ENCODE measurements at places on chromosomes 7 and 10.

DNA sequence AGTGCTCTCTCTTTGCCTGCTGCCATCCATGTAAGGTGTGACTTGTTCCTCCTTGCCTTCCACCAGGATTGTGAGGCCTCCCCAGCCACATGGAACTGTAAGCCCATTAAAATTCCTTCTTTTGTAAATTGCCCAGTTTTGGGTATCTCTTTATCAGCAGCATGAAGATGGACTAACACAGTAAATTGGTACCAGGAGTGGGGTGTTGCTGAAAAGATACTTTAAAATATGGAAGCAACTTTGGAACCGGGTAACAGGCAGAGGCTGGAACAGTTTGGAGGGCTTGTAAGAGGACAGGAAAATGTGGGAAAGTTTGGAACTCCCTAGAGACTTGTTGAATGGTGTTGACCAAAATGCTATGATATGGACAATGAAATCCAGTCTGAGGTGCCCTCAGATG is 63.8 kb upstream of the PPP1R9A start:
- no peak overlapping the region for H3K4me3 ChIP-seq
- DNase-seq: no peak
- H3K27me3 ChIP-seq: no peaks in the 10 kb centered on the region
- no peak overlapping the region for H3K27ac ChIP-seq

DNA sequence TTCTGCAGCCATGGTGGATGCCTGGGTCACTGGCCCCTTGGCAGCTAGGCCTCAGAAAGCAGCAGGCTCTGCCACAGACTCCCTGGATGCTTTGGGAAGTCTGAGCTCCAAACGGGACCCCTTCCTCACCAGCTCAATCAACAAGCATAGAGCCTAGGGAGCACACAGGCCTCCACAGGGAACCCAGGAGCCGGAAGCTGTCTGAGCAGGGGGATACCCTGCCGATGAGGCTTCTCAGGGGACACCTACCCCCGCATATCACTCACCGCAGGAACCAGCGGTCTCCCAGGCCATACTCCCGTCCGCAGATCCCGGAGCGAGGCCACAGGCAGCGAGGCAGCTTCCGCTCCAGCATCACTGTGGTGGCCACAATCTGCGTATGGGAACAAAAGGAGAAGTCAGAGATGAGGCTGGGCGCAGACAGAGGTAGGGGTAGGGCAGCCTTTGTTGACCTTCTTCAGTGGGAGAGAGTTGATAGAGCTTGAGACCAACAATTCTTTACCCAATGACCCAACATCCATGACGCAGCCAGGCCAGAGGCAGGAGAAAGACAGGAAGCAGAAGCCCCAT is 13.4 kb downstream of the TRPV6 start:
- peaks cover 40% of the 10 kb centered on the region for H3K36me3 ChIP-seq
- no peak overlapping the region for H3K27ac ChIP-seq
- H3K4me1 ChIP-seq: no peaks in the 10 kb centered on the region
- no peak overlapping the region for H3K4me3 ChIP-seq
- H3K27me3 ChIP-seq: peaks cover 4% of the 10 kb centered on the region

DNA sequence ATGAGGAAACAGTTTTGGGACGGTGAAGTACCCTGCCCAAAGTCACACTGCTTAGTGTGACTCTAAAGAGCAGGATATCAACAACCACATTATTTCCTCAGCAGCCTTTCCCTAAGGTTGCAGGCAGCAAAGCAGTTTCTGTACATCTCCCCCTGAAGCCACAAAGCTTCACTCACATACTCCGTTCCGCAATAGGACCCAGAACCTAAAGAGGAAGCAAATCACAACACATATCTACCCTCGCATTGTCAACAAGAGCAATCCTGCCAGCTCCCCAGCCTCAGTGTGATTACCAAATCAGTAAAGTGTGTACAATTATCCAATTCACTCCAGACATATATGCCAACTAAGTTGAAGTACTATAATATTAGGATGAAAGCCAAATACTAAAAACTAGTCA is 30.8 kb downstream of the VAX1 start:
- no peak overlapping the region for H3K27ac ChIP-seq
- DNase-seq: no peak
- H3K4me1 ChIP-seq: no peaks in the 10 kb centered on the region
- H3K4me3 ChIP-seq: no peak overlapping the region

DNA sequence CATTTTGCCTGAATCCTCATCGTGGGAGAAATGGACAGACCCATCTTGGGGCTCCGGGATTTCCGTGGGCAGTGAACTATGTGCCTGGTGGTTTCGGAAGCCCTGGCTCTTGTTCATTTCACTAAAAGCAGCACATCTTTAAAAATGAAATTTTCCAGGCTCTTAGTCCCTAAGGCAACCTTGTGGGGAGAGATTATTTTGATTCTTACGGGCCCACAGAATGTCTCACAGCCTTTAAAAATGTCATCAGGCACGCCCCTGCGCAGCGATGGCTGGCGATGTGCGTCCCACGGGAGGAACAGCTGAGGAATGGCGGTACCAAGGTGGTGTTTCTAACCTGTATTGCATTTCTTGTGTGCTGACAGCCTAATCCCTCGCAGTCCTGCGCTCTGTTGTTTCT is 189.7 kb downstream of the CCDC3 start:
- DNase-seq: no peak
- no peak overlapping the region for H3K27ac ChIP-seq
- no peak overlapping the region for H3K4me3 ChIP-seq
- H3K4me1 ChIP-seq: no peaks in the 10 kb centered on the region

DNA sequence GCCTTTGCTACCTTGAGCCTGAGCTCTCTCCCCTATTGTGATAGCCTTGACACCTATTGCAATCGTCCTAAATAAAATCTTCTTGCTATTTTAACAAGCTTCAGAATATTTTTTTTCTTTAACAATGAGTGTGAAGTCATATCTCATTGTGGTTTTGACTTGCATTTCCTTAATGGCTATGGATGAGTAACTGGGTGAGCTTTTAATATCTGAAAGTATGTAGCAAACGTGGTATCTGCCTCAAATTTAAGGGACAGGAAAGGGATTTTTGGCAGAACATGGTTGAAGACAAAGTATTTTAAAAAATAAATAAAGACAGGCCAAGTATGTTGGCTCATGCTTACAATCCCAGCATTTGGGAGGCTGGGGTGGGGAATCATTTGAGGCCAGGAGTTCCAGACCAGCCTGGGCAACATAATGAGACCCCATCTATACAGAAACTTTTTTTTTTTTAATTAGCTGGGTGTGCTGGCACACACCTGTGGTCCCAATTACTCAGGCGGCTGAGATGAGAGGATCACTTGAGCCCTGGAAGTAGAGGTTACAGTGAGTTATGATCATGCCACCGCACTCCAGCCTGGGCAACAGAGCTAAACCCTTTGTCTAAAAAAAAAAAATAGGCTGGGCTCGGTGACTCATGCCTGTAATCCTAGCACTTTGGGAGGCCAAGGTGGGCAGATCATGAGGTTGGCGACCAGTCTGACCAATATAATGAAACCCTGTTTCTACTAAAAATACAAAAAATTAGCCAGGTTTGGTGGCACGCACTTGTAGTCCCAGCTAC is 319.3 kb upstream of the NRP1 start:
- no peaks in the 10 kb centered on the region for H3K4me1 ChIP-seq
- no peak overlapping the region for H3K27ac ChIP-seq
- H3K27me3 ChIP-seq: no peaks in the 10 kb centered on the region
- DNase-seq: no peak
- no peak overlapping the region for H3K4me3 ChIP-seq

GRCh38 chr7:103887050-103887449 is 102.4 kb downstream of the RELN start:
- no peak overlapping the region for H3K4me3 ChIP-seq
- H3K4me1 ChIP-seq: no peaks in the 10 kb centered on the region
- H3K36me3 ChIP-seq: no peaks in the 10 kb centered on the region

- H3K27ac ChIP-seq: no peak overlapping the region
- H3K27me3 ChIP-seq: peaks cover 3% of the 10 kb centered on the region
- peaks cover 10% of the 10 kb centered on the region for H3K4me1 ChIP-seq
- DNase-seq: no peak
- no peak overlapping the region for H3K4me3 ChIP-seq
These were observed 77.0 kb upstream of the FAM20C start for GRCh38 chr7:115274-115911.

- H3K27ac ChIP-seq: no peak overlapping the region
- H3K36me3 ChIP-seq: no peaks in the 10 kb centered on the region
- no peak overlapping the region for H3K4me3 ChIP-seq
- no peaks in the 10 kb centered on the region for H3K27me3 ChIP-seq
- H3K4me1 ChIP-seq: no peaks in the 10 kb centered on the region
These were observed 18.7 kb downstream of the GRID1 start for GRCh38 chr10:86347856-86348255.

- no peak overlapping the region for H3K27ac ChIP-seq
- peaks cover 10% of the 10 kb centered on the region for H3K4me1 ChIP-seq
- no peak overlapping the region for H3K4me3 ChIP-seq
- DNase-seq: no peak
These were observed 4.5 kb upstream of the SEMA3D start for GRCh38 chr7:85191383-85191782.

DNA sequence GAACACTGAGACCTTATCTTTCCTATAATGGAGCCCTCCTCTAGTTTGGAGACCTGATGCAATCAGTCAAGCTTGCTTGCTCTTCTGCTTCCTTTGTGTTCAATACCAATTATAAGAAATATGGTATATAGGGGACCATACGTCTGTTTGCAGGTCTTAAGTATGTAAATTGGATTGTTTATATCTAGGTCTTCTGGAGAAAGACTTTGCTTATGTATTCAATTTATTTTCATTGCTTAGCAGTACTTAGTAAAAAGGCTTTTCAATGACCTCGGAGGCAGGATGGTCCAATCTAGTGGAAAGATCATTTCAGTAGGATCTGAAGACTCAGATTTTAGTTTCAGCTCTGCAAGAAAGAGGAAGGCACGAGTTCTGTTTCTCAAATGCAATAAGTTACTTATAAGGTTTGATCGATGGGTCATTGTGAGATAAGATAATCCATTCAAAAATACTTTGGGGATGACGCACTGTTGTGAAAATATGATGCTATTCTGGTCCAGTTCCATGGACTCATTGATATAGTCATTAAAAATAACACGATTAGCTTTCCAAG is 571.6 kb downstream of the SH2D4B start:
- no peak overlapping the region for H3K27ac ChIP-seq
- H3K4me3 ChIP-seq: no peak overlapping the region
- H3K4me1 ChIP-seq: no peaks in the 10 kb centered on the region
- no peak for DNase-seq

DNA sequence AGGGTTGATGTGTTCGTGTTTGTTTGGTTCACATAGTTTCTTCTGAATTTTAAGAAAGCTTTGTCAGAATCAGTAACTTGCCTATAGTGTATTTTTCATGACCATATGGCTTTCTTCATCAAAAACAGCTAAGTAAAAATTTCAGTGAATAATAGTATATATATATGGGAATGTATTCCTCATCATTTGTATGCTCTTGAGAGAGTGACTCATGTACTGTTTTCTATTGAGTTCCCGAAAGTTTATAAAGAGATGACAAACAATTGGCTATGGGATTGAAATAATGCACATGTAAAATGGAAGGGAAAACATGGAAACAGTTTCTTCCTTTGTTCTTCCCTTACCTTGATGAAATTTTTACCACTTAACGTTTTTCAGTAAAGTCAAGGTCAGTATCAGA is 56.4 kb downstream of the KAT6B start:
- no peak overlapping the region for H3K4me3 ChIP-seq
- DNase-seq: no peak
- H3K27ac ChIP-seq: no peak overlapping the region
- no peaks in the 10 kb centered on the region for H3K27me3 ChIP-seq
- H3K36me3 ChIP-seq: no peaks in the 10 kb centered on the region

- no peak overlapping the region for H3K27ac ChIP-seq
- H3K4me3 ChIP-seq: no peak overlapping the region
- no peaks in the 10 kb centered on the region for H3K27me3 ChIP-seq
- H3K4me1 ChIP-seq: no peaks in the 10 kb centered on the region
- no peaks in the 10 kb centered on the region for H3K36me3 ChIP-seq
These were observed 550.6 kb upstream of the SEMA3D start for GRCh38 chr7:85737426-85737825.

DNA sequence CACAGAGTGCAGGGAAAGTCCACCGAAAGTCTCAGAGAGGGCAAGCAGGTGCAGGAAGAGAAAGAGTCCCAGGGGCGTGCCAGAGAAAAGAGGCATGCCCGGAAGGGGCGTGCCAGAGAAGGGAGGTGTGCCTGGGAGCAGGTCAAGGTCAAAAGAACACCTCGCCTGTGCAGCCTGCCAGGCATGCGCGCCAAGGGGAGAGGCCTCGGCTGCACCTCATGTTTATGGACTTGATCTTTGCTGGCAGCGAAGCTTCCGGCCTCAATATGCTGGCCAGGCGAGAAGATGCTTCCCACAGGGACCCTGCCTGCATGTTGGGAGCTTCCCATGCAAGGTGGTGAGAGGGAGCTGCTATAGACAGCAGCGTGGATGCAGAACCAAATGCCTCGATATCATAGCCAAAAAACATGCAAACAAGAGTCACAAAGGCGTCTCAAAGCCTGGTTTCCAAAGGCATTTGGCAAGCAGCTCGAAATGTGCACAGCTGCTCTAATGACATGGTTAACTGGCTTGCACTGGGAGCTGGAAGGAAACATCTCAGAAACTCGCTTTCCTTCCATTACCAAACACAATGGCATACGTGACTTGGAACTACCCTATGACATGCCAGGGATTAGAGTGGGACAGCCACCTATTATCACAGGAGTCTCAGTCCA is 192.5 kb upstream of the PPP2R2D start:
- DNase-seq: no peak
- H3K36me3 ChIP-seq: no peaks in the 10 kb centered on the region
- no peak overlapping the region for H3K4me3 ChIP-seq
- no peak overlapping the region for H3K27ac ChIP-seq
- no peaks in the 10 kb centered on the region for H3K4me1 ChIP-seq

- no peaks in the 10 kb centered on the region for H3K27me3 ChIP-seq
- DNase-seq: no peak
- no peaks in the 10 kb centered on the region for H3K36me3 ChIP-seq
- H3K27ac ChIP-seq: no peak overlapping the region
- no peaks in the 10 kb centered on the region for H3K4me1 ChIP-seq
These were observed 153.9 kb downstream of the CDH23 start for GRCh38 chr10:71550628-71551027.

- DNase-seq: no peak
- no peaks in the 10 kb centered on the region for H3K36me3 ChIP-seq
- peaks cover 25% of the 10 kb centered on the region for H3K4me1 ChIP-seq
- no peak overlapping the region for H3K4me3 ChIP-seq
These were observed 80.8 kb downstream of the PTPRE start for GRCh38 chr10:127987467-127988380.

DNA sequence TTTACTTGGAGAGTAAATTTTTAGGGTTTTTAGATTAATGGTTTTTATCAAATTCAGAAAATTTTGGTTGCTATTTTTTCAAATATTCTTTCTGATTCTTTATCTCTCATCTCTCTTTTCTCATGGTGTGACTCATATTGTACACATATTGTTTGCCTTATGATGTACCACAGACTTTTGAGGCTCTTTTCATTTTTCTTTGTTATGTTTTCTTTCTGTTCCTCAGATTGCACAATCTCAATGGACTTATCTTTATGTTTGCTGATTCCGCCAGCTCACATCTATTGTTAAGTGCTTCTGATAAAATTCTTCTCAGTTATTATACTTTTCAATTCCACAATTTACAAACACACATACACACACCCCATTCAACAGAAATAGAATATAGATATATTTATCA is 168.2 kb upstream of the IGFBP3 start:
- H3K36me3 ChIP-seq: no peaks in the 10 kb centered on the region
- H3K27me3 ChIP-seq: no peaks in the 10 kb centered on the region
- no peak overlapping the region for H3K27ac ChIP-seq
- no peak overlapping the region for H3K4me3 ChIP-seq
- DNase-seq: no peak

- H3K4me3 ChIP-seq: no peak overlapping the region
- no peak for DNase-seq
- H3K27ac ChIP-seq: no peak overlapping the region
- no peaks in the 10 kb centered on the region for H3K4me1 ChIP-seq
- no peaks in the 10 kb centered on the region for H3K27me3 ChIP-seq
These were observed 215.7 kb upstream of the CDC14C start for GRCh38 chr7:48708635-48709034.
